Hepatocyte (in vitro differentiated cells): ENCODE measurements at places on chromosomes 1 and 21.

DNA sequence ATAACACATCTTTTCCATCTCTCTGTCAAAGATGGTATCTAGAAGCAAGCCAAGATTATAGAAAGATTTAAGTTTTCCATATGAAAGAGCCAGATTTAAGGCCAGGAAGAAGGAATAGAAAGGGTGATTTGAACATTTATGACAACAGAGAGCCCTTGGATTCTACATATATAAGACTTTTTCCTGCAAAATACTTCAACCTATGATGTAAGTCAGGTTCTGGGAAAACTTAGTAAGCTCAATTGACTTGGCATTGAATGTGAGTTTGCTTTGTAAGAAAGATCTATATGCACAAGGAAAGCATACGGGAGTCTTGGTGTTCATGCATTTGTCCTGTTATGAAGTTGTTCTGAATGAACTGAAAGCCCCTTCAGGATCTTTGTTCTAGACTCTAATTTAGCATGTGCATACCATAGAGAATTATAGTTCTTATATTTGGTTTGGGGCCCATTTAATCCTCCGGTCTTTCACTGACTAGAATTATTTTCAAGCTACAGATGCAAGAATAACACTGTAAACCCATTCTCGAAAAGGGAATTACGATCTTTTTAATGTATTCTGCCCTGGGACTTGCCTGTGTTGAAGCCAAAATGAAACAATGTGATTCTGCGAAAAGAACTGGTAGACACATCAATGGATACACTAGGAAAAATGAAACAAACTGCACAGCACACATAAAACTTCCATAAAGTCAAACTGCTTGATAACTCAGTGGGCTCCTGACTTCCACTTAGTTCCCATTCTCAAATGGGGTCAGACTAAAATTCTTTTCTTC is 152.8 kb downstream of the DISP1 start:
- no peak for DNase-seq

GRCh38 chr1:87450615-87451209 is 122.0 kb downstream of the LMO4 start:
- peak; percentile 8 for DNase-seq

GRCh38 chr1:196608390-196609369 is at the start of gene KCNT2:
Gene KCNT2, minus strand, starts transcription at chr1:196608440. Its CDS starts 131 bp downstream, at chr1:196608309.
- DNase-seq, result peak; percentile 84

DNA sequence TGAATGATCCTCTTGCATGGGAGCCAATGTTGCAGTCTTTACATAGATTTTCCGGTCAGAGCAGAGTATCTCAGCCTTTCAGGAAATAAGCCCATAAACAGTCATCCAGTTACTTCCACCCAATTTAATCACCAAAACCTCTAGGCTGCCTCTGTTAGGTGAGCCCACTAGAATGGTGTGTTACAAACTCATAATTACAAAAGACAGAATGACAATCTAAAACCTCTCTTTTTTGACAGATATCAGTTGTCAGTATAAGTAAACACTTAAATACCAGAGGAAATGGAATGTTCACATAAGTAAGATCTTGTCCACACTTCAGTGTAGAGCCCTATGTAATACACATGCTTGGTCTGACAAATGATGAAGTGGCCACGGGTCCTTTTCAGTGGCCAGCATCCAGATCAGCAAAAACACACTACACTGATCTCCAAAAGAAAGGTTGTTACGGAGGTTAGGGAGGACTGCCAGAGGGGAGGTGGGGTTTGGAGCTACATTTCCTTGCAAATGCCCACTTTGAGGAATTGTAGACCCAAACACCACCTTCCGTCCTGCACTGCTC is 71.3 kb upstream of the FBXO28 start:
- DNase-seq, result no peak

- DNase-seq, result peak; percentile 27
Measured at GRCh38 chr1:93964777-93965200, 55.6 kb upstream of the GCLM start.

DNA sequence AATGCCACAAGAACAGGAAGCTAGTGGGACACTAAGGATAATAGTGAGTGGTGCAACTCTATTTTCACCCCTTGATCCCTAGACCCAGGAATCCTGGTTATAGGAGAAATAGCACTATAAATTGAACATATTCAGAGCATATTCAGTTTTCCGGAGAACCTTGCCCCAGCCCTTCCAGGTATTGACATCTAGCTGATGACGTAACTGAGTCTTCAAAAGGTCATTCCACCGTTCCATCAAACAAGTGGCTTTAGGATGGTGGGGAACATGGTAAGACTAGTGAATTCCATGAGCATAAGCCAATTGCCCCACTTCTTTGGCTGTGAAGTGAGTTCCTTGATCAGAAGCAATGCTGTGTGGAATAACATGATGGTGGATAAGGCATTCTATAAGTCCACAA is 2.9 kb downstream of the MROH9 start:
- no peak for DNase-seq

DNA sequence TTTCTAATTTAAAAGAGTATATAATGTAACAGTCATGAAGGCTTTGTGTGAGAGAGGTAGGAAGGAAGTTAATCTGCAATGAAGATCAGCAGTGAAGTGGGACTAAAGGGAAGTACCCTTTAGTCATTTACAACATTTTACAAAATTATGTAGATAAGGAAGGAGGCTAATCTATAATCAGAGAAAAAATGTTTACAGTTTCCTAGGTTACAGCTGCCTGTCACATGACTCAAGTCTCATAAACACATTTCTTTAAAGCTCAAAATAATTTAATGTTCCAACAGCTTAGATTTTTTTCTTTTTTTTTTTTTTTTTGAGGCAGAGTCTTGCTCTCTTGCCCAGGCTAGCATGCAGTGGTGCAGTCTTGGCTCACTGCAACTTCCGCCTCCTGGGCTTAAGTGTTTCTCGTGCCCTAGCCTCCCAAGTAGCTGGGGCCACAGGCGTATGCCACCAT is 26.2 kb upstream of the CAP1 start:
- DNase-seq, result no peak

DNA sequence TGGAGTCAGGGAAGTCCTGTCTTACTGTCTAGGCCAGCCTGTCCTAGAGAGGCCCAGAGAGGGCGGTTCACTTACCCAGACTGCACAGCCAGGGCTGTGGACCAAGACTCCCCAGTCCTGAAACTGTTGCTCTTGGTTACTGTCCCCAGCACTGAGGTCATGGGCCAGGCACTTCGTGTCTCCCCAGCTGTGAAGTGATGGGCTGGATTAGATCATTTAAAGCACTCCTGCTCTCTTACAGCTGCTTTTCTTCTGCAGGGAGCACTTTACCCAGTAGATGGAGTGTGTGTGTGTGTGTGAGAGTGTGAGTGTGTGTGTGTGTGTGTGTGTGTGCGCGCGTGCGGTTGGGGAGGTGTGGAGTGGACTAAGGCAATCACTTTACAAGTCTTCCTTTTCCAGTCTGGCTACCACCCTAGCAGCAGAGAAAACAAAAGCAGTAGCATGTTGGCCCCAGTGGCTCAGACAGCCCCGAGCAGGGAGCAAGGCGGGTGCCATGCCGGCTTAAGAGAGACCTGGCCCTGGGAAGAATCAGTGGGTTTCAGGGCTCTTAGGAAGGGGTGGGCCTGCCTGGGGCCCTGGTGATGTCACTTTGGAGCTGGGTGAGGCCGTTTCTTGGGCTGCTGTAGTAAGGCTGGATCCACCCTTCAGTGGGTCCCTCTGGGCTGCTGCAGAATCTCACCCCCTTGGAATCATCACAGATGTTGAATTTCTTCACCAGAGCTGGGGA is 2.4 kb downstream of the SPSB1 start:
- DNase-seq, result peak; percentile 61

- DNase-seq, result no peak
Measured at GRCh38 chr1:61376151-61376550, 293.8 kb downstream of the NFIA start.

GRCh38 chr1:228240411-228241240 is 32.8 kb downstream of the OBSCN start:
- no peak for DNase-seq

DNA sequence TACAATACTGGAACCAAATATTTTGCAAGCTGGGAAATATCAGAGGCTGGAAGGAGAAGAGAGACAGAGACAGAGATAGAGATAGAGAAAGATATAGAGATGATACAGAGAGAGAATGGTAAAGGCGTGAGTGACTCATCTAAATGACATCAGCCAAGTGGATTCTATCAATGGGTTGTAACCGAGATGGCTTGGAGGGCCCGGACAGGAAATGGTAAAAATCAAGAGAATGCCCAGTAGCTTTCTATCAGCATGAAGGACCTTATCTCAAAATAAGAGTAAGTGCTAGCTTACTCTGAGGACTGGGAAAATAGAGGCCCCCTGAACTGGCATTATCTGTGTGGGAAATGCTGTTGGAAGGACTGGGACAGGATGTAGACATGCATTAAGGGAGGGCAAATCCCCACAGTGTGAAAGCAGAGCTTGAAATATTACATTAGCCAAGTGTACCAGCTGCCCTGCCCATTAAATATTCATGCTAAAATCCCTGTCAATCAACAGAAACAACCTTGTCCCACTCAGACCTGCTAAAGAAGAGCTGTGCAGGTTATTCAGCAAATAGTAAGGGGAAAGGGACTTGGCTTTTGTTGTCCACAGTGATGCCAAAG is 76.6 kb upstream of the ZNF644 start:
- no peak for DNase-seq

- DNase-seq, result no peak
Measured at GRCh38 chr21:39525129-39525528, 73.4 kb downstream of the SH3BGR start.

GRCh38 chr1:10852486-10852885 is 56.0 kb upstream of the CASZ1 start:
- no peak for DNase-seq

DNA sequence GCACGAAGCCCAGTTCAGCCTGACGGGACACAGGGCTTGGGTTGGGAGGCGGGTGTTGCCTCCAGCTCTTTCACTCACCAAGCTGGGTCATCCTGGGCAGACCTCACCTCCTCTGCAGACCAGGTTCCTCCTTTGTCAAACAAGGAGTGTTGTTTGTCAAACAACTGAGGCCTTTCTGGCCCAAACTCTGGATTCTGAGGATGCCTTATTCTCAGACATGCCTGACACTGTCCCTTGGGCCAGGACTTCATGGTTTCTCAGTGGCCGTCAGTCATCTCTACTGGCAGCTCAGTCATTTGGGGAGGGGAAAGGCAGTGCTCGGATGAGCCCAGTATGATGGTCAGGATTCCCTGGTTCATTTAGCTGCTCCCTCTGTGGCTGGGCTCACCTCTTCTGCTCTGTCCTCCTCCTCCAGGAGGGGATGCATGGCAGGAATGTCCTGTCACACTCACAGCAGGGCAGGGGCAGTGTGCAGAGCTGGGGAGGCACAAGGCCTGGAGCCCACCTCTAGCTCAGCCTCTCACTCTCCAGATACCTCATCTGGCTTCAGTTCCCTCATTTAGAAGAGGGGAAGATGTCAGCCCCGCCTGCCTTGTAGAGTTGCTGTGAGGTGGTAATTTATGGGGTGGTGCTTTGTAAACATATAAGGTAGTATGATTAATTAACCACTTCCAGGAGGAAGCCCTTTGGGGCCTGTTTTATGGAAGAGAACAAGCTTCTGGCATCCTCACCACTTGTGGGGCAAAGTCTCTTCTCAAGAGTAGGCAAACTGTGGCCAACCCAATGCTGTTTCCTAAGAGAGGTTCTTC is 20.6 kb downstream of the SLC2A1 start:
- no peak for DNase-seq

DNA sequence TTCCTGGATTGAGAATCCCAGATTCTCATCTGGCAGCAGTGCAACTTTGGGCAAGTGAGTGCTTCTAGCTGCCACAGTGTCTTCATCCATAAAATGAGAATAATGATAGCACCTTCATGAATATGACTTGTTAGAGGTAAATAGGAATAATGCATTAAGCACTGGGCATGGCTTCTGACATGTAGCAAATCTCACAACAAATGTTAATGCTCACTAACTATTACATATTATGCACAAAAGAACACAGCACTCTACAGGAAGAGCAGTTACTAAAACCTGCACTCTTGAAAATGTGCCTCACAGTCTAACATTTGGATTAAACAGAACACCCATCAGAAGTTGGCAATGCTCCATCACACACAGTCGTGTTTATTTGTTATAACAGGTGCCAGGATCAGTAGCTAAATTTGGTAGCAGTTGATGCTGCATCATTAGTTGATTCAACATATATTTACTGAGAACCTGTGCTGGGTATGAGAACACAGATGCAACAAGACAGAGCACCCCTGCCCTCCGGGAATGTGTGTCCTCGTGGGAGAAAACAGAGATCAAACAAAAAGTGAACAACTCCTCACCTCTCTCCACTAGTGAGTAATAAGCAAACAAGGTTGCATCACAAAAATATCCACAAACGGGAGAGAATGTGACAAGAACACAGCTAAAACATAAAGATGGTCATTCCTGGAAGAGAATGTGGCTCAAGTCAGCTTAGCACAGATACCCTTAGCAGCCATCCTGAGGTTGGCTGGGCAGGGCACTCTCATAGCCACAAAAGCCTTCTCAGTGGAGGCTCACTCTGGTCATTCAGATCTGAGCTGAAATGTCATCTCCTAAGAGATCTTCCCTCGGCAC is 26.2 kb upstream of the LBR start:
- no peak for DNase-seq

DNA sequence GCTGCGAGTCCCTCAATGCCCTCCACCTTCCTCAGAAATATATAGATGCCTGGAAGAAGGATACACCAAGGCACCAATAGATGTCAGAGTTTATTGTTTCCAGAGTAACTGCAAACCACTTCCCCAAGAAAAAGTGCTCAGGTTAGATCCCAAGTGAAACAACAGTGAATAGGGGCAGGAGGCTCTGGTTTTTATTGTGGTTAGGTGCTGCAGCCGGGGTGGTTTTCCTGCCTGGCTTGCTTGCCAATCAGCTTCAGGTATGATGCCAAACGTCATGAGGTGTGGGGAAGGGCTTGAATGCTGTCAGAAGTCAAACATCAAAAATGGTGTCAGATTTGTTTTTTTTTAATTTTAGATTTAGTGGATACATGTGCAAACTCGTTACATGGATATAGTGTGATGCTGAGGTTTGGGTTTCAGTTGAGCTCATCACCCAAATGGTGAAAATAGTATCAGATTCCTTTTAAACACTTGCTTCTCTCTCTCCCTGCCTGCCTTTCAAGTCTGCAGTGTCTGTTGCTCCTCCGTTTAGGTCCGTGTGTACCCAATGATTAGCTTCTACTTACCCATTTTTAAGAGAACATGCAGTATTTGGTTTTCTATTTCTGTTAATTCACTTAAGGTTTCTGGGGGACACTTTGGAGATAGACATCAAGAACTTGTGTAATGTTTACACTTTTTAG is 1317.0 kb downstream of the MRPL39 start:
- no peak for DNase-seq

DNA sequence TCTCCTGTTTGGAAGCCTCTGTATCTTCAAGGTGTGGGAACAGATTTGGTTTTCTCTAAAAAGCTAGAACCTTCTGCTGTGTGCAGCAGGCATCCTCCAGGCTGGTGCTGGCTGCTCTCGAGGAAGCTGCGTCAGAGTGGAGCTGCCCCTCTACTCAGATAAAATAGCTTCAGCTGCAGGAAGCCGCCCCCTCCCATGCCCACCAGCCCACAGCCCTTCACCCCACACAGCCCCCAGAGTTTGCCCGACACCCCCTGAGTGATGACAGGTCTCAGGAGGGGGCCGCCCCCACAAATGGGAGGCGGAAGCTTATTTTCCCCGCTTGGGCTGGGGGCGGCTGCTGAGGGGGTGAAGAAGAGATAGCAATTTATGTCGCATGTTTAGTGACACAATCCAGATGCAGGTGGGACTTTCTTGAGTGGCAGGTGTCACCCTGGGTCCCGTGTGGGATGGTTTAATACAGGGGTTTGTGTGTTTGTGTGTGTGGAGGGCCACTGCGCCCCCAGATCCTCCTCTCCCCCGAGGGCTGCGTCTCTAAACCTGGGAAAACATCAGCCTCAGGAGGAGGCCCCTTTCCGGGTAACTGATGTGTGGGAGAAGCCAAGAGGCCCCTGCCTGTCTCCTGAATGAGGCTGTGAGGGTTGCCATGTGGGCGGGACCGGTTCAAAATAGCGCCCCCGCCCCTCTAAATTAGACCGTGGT is 55.4 kb downstream of the STUM start:
- no peak for DNase-seq
